Left cardiac atrium (tissue), 4 donors: ENCODE measurements at places on chromosomes 13 and 19. TPM values are rescaled to one million over a fixed set of nuclear protein-coding genes. Genes with fewer than 3 reads are reported as not detected.

DNA sequence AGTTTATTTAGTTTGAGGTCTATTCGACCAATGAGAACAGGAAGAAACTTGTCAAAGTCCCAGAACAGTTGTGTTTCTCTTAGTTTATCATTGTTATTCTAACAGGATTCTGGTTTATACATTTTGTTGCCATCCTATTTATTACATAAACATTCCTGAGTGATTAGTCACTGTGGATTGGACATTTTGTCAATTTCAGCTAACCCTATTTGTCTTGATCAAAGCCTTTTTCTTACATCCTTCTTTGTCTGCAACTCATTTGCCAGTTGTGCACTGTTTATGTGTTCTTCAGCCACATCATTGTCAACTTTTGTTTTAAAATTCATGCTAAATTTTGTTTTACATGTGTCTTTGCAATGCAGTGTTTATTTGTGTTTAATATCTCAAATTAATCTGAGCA lies 886.0 kb upstream of the SLC10A2 start:
- no peak for DNase-seq

DNA sequence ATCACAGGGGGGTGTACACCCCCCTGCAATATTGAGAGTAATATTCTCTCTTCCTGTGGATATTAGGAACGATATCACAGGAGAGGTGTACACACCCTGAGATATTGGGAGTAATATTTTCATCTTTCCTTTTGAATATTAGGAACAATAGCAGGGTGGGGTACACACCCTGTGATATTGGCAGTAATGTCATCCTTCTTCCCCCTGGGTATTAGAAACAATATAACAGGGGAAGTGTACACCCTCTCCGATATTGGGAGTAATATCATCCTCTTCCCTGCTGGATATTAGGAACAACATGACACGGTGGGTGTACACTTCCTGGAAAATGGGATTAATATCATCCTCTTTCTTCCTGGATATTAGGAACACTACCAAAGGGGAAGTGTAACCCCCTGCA lies 57.8 kb upstream of the CEACAM21 start:
- DNase-seq: no peak

DNA sequence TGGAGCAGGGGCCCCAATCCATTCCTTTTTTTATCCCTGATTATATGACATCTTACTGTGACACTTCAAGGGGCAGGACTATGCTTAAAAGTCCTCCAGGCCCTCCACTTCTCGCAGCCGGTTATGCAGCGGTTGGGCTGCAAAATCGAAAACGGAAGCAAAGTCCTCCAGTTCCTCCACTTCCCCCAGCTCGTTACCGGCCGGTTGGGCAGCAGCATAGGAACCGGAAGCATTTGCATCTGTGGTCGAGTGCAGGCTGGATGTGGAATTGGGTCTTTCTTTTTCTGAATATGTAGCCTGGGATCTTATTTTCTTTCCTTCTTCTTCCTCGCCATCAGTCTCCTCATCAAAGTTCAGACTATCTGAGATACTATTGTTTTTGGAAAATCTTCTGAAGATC lies 46.1 kb downstream of the OXGR1 start:
- no peak for DNase-seq

- DNase-seq: no peak
These were observed 7.1 kb downstream of the RBM26 start for GRCh38 chr13:79398915-79399314.

DNA sequence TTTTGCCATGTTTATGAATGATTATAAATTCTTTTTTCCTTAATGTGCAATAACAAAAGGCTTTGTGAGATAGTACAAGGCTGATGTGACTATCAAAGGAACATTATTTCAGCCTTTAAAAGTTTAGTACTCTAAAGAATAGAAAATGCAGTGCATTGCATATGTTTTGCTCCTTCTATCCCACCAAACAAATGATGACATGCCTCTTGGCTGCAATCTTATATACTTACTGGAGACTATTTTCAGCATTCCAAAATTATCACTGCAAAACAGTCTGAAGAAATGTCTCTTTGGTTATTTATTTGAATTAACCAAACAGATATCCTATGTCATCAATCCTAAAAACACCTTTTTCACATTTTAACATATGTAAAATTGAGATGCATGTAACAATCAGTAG lies 776.5 kb upstream of the SPRY2 start:
- DNase-seq: no peak

DNA sequence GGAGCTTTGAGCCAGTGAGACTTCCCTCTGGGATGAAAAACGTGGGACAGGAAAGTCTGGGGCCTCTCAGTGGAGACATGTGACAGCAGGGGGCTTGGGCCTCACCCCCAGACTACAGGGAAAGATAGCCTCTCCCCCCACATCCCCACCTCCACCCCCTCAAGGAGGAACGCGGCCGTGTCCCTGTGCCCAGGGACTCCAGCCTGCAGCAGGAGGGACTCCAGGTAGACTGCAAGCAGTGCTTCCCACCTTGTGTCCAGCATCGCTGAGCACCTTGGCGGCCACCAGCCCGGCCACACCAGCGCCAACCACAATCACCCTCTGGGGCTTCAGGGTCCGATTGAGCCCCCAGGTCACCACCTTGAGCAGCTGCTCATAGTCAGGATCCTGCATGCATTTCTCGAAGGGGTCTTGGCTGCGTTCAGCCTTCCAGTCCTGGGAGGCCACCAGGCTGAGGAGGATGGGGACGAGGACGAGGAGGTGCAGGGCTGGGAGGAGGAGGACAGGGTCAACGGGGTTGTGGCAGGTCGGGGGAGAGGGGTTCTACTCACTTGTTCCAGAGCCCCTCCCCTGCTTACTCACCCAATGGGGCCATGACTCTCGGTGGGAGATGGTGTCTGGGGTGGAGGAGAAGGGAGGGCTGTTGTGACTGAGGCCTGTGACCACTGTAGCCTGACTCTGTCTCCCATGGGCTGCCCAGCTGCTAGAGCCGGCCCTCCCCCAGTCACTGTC lies 955 bp downstream of the IL4I1 start:
- no peak for DNase-seq

GRCh38 chr19:1407528-1408299 lies at the start of gene DAZAP1:
TSS of gene DAZAP1 (plus strand) at chr19:1407586. CDS start at chr19:1407774, 188 bp downstream.
- DNase-seq: no peak

DNA sequence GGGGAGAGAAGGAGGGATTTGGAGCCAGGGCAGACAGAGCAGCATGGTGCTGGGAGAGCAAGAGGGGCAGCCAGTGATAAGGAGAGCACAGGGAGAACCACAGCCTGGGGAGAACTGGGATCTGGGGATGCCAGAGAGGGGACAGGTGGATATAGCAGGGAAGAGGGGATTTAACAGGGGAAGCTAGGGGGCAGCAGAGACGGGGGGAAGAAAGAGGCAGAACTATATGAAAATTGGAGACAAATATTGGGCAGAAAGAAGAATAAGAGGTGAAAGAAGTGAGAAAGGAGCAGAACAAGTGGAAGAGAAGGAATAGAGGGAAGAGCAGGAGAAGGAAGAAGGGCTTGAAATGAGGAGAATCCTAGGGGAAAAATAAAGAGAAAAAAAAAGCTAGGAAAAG lies 6.5 kb upstream of the ZNF528 start:
- DNase-seq: no peak

DNA sequence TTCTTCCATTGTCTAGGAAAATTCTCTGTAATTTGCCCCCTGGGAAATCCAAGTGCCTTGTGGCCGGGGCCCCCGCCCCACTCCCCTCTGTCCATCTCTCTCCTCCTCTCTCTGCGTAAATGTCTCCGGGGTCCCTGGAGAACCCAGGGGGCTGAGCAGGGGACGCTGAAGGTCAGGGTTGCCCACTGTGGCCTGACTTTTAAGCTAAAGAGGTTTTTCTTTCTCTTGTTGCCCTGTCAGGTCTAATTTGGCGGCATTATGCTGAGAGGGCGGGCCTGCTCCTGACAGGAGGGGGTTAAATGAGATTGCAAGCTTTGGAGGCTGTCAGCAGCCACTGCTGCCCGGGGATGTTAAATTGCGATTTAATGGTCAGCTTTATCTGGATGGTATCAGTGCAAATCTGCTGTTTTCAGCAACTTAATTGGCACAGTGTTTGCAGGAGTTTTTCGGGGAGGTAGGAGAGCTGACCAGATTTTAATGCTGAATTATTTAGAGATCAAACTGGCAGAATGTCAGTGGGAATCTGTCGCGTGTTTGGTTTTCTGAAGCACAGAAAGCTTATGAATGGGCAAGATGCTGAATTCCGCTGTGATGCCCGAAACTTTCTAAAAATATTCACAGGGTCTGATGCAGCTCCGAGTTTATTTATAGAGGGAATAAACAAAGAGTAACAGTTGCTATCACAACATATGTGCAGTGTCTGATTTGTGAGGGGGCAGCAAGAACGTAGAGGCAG lies 93.2 kb upstream of the SOX1 start:
- no peak for DNase-seq

DNA sequence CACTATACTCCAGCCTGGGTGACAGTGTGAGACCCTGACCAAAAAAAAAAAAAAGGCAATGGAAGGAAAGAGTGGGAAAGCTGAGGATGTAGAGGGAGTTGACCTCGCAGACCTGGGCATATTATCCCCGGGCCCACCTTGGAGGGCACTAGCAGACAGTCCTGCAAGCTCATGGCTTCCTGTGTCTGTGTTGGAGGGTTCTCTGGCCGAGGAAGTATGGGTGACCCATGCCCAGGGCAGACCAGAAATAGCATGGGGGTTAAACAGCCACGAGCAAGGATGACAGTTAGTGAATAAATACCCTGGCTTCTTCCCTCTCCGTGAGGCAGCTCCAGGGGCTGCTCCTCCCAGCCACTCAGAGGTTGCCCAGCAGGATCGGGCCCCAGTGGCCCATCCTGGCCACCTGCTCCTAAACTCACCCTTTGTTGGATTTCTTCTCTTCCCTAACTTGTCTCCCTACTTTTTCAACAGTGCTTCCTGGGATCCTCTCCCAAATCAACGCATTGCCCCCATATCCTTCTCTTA lies 485.8 kb downstream of the ZNF536 start:
- DNase-seq: no peak

- DNase-seq: no peak
These were observed 792.0 kb downstream of the UQCRFS1 start for GRCh38 chr19:28420811-28421550.

- no peak for DNase-seq
These were observed 1110.0 kb upstream of the PCDH20 start for GRCh38 chr13:62525652-62526051.

GRCh38 chr13:37192956-37193355 lies 87.5 kb upstream of the CSNK1A1L start:
- DNase-seq: no peak

DNA sequence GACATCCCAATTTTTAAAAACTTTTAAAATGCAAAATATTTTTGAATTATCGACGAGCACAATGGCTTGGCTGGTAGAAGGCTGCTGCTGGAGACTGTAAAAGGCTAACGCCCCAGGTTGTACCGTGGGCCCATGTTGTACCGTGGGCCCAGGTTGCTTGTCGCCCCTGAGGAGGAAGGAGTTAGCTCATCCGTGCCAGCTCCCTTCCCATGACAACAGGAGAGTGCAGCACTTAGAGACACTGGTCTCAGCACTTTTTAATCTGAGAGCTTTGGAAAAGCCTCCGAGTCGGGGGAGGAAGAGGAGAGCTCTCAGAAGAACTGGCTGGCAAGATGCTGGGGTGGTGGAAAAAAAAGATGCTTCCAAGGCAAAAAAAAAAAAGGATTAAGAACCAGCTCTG lies 50.3 kb upstream of the CACNA1A start:
- DNase-seq: no peak

- DNase-seq: no peak
These were observed 37.3 kb upstream of the PEPD start for GRCh38 chr19:33558856-33559255.

DNA sequence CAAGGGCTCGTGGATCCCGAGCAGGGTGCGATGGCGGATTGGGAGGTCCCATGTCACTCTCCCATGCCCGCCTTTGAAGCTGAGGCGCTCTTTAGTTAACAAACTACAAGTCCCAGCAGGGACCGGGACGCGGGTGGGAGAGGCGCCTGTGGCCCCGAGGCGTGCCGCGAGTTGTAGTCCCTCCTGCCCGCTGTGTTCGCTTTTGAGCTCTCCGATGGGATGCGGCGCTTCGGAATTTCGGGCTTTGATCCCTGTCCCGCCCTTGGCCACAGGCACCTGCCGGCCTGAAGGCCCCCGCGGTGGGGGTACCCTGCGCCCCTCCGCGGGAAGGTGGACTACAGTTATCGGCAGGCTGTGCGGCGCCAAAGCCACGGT lies 11.0 kb downstream of the CYTH2 start:
- peak; percentile 81 for DNase-seq

GRCh38 chr13:59398661-59399060 lies 765.1 kb downstream of the DIAPH3 start:
- DNase-seq: no peak

DNA sequence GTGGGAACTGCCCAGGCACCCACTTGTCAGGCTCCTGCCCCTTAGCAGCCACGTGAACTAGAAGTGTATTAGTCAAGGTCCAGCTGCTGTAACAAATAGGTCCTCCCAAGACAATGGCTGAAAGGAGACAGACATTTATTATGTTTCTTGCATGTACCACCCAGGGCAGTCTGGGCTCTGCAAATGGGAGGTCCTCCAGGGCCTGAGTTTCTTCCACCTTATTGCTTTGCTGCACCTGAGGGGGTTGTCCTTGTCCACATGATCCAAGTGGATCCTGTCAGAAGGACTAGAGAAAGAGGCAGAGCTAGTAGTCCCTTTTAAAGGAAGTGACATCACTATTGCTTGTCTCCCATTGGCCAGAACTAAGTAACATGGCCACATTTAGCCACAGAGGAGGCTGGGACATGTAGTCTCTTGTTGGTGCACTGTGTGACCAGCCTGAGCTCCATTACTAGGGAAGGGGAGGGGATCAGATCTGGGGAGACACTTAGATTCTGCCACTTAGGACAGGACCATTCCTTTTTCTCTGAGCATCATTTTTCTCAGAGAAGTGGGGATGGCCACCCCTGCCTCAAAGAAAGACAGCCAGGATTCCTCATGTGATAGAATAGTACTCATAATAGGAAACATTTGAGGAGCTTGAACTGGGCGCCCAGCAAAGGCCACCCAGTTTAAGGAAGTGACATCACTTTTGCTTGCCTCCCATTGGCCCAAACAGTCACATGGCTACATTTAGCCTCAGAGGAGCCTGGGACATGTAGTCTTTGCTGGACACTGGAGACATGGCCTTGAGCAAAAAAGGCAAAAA lies 15.1 kb downstream of the CC2D1A start:
- no peak for DNase-seq

The ZNF575 gene
- 1.1 TPM for total RNA-seq

The KLHL1 gene
- not detected for total RNA-seq

The ZNF570 gene
- total RNA-seq: 6.5 TPM

The ADGRE2 gene
- 1.4 TPM for total RNA-seq

The ZNF471 gene
- 5.4 TPM for total RNA-seq

The SHISA2 gene
- 0.65 TPM for total RNA-seq

The PTH2 gene
- total RNA-seq: not detected

The SACS gene
- 12.1 TPM for total RNA-seq

The SIGLEC11 gene
- total RNA-seq: 1.3 TPM

The KANK3 gene
- total RNA-seq: 19.6 TPM

The ZNF763 gene
- 1.5 TPM for total RNA-seq
